ENCODE measurements at places on chromosomes 7 and 10.

- no peak for DNase-seq
Observed at GRCh38 chr7:47452715-47453092, 129.2 kb downstream of the TNS3 start.

DNA sequence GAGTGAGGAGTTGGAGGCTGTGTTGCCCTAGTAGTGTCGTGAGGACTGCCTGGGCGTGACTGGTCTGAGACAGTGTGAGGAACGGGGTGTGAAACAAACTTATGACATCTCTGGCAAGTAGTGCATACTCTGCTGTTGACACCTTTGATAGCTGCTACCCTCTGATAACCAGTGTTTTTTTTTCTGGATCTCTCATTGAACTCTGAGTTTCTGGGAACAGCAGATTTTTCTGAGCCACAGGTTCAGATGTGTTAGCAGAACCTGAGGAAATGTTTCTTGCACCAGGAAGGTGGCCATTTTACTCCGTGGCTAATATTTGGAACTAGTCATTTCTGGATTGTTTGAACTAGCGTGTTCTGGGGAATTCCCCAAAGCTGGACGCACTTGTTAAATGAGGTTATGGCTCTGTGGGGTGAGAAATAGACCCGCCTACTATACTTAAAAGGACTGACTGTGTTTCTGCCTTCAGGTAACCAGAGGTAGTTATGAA lies 52.9 kb downstream of the AUTS2 start:
- no peak for DNase-seq

GRCh38 chr7:77989981-77990566 lies 191.5 kb downstream of the PHTF2 start:
- DNase-seq = peak; percentile 35

- DNase-seq = no peak
Observed at GRCh38 chr10:26365681-26366358, 72.3 kb upstream of the APBB1IP start.

DNA sequence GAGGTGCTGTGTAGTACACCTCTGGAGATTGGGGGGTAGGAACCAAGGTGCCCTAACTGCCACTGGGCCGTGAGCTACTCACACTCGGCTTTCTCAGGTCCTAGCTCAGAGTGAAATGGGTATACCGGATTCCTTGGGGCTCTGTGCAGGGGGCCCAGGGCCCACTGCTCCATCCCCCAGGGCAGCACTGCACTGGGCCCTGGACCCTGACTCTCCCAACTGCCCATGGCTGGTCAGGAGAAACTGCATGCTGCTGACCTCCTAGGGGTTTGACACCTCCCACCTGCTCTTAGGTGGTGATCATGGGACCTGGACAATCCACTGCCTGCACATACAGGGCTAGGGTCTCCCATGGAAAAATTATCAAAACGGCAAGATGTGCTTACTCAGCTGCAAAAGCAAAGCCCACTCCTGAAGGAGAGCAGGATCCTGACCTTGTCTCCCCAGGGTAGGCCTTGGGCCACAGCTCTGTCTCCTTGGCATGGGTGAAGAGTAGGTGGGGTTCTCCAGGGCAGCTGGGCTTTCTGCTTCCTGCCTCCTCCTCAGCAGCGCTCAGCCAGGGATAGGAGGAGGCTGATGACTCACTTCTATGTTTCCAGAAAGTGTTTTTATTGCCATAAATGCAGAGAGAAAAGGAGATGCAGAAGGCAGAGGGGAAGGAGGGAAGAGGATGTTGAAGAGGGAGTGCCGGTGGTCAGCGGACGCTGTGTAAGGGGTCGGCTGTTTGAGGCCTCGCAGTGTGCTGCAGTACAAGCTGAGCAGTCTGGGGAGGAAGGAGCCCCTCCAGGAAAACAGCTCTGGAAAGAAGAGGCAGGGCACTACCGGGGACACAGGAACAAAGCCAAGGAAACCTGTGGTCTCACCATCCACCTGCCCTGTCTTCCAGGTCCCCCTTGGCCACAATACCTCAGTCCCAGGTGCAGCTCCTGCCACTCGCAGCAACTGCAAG lies 107.8 kb downstream of the ARHGAP22 start:
- DNase-seq = no peak

GRCh38 chr7:74404388-74404700 lies 49.4 kb upstream of the GTF2IRD1 start:
- no peak for DNase-seq

GRCh38 chr7:143120691-143121405 lies 11.0 kb upstream of the PIP start:
- no peak for DNase-seq

- DNase-seq = no peak
Observed at GRCh38 chr10:92689663-92690210, at the start of gene HHEX. Gene HHEX, plus strand, starts transcription at chr10:92689955. Its CDS starts 32 bp downstream, at chr10:92689987.

GRCh38 chr7:101235050-101235449 lies 2.6 kb downstream of the CLDN15 start:
- DNase-seq = no peak

- no peak for DNase-seq
Observed at GRCh38 chr7:40843338-40843985, 708.7 kb downstream of the SUGCT start.

All from NT2/D1 (cell line).